CD8-positive, alpha-beta T cell (primary cell): ENCODE measurements at places on chromosomes 7 and 10.

DNA sequence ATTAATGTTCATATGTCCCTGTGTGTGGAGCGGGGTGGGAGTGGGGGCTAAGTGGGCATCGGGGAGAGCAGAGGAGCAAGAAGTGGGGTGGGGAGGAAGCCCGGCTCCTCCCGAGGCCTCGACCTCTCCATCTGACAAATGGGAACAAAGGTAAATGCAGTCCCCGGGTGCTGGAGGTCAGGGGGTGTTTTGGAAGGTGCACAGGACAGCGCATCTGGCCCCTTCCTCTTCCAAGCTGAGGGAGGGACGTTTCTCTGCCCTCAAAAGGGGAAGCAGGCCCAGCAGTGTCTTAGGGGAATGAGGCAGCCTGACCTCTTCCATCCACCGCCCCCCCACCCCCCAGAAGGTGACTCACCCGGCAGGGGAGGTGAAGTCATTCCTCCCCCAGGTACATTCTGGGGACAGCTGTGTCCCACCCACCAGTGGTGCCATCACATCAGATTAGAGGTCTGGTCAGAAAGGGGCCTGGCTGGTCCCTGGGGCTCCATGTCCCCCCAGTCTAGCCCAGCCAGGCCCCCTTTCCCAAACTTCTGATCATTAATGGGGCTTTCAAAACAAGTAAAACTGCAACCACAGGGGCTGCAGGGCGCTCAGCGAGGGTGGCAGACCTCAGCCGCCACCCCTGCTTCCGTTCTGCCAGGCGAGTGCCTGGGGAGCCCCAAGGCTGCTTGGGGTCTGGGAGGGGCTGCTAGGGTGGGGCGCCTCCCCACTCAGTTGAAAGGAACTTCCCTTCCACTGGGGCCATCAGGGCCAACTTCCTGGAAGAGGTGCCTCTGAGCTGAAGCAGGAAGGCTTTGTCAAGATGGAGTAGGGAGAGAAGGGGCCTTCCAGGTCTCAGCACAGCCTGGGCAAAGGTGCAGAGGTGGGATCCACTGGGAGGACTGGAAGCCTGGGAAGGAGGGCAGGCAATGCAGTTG is 10.8 kb downstream of the LFNG start:
- DNase-seq: peak; percentile 77

DNA sequence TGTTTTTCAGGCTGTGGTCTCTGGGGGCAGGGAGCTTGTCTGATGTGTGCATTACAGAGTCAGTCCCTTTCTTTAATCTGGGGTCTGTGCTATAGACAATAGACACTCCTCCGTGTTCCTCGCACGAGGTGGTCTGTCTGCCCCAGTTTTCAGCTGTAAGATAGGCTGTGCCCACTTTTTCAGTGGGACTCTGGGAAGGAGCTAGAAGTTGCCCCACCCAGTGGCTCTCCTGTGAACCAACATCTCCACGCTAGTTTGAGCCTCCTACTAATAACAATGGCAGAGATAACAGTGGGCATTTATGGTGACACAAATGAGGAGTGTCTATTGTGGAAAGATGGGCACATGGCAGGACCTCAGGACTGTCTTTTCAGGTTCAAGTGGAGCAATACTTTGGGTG is 44.0 kb downstream of the ADRB1 start:
- DNase-seq: no peak

GRCh38 chr10:29950391-29950790 is 109.0 kb downstream of the JCAD start:
- DNase-seq: no peak

DNA sequence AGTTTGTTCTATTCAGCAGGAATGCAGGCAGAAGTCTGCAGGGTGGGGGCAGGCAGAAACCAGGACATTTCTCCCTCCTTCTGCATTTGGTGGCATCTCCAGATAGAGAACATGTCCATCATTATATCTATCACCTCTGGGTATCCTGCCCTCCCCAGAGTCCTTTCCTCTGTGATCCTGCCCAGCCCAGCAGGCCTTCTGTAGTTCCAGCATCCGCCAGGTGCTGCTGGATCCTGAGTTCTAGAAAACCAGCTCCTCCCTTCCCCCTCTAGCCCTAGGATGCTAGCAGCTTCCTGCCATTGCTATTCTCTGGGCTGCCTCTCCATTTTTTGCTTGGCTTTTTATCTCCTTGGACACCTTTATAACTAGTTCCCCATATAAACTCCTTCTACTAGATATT is 180.3 kb downstream of the KCNMA1 start:
- DNase-seq: no peak

- peak; percentile 24 for DNase-seq
These were observed 97.3 kb downstream of the CLEC2L start for GRCh38 chr7:139620676-139621344.

DNA sequence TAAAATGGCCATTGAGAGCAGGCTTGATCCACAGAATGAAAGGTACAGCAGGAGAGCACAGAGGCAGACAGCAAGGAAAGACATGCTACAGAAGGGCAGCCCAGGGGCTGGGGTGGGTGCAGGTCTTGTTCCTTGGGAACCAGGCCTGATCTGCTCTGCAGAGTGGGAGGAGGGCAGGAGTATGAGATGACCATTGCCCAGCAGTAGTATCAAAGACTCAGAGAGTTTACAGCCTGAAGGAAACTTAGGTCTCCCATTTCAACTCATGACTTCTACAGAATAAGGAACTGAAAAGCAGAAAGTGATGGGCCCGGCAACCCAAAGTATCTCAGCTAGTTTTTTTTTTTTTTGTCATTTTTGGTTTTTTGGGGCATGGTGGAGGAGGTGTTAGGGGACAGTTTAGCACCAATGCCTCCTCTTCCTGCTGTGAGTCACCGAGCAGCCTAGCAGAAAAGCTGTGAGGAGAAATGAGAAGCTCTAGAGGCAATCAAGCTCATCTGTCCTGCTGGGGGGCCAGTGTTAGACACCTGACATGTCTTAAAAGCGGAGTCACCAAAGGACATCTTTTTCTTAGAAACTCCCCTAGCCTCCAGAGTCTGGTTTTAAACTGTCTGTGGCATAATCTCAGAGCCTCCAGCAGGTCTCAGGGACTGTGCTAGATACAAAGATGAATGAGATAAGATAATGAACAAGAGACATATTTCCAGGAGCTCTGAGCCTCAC is 34.3 kb upstream of the HERPUD2 start:
- peak; percentile 51 for DNase-seq

GRCh38 chr10:132992433-132993215 is 50.3 kb upstream of the CFAP46 start:
- no peak for DNase-seq

DNA sequence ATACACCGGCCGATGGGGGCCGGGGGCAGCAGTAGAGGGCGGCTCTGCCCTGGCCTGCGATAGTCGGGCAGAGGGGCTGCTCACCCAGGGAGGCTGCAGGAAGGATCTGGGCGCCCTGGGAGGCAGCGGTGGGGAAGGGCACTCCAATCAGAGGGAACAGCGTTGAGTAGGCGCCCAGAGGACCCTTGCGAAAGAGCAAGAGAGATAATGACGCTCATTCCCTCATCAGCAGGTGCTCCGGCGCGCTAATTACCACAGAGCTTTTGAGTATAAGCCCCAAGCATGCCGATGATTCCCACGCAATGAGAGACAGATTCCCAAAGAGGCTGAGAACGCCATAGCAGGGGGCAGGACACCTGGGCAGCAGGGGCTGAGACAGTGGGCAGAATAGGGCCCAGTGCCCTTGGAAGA is 215.3 kb downstream of the MAD1L1 start:
- DNase-seq: no peak

- DNase-seq: no peak
These were observed 29.7 kb downstream of the UNC5B start for GRCh38 chr10:71241830-71242621.

DNA sequence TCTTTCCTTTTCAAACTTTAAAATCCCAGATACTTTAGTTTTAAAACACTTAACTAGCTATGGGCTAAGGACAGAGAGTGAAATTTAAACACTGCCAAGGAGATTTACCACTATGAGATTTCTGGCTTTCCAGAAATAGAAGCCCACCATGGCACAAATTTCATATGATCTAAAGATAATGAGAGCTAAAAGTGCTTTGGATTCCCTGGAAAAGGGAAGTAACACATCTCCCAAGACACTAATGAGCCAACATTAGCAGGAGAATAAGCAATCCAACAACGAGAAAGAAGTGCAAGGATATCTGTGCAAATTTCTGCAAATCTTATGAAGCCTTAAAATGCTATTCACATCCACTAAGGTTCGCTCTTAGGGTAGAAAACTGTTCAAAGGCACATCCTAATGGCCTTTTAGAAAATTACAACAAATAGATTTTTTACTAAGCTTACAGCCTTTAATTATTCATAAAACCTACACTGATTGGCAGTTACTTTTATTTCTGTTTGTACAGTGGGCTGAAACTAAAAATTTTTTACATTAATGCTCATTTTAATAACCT is 100.3 kb downstream of the RAPGEF5 start:
- no peak for DNase-seq

DNA sequence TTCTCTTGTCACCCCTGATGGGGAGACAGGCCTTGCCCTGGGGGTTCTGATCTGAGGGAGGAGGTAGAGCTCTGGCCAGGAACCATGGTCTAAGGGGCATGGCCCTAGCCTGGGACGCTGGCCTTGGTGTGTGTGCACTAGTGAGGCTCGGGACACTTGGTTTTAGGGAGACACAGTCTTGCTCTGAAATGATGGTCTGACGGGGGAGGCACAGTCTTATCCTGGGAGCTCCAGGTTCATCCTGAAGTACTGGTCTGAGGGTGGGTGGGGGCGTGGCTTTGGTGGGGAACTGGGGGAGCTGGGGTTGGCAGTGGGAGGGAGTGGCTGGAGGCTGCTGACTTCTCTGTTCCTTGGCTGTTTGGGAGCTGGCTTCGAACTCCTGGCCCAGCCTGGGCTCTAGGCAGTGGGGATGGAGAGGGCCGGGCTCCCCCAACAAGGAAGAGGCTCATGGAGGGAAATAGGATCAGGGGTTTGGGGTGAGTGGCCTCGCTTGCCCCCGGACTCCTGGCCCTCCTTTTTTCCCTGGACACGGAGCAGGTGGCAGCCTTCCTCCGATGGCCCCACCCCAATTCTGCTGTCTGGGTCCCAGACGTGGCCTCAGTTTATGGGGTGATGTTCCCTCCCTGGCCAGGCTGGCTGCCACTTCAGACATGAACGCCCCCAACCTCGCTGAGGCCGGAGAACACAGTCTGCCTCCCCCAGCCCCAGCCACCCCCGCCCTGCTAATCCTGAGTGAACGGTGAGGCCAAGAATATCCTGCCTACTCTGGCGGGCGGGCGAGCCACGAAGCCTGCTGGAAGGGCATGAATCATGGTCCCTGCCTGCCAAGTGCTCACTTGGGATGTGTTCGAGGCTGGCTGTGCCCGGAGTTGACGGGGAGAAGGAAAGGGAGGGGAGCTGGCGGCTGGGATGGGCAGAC is 43.5 kb downstream of the TMEM270 start:
- no peak for DNase-seq

DNA sequence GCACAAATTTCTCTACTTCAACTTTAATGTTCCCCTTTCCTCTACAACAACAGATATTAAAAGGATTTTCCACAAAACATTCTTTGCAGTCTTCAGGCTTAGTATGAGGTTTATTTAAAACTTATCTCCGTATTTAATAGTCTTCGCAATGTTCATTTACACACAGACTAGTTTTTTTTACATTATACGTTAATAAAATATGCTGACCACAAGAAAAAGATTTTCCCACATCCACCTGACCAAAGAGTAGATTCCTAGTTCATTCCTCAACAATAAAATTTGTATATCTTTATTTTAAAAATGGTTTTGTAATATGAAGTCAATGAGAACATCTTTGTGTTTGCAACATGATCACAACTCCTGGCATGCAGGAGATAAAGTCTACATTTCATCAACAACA is 42.4 kb downstream of the POT1 start:
- no peak for DNase-seq

- DNase-seq: no peak
These were observed 18.3 kb upstream of the ITGB1 start for GRCh38 chr10:32976338-32976737.

DNA sequence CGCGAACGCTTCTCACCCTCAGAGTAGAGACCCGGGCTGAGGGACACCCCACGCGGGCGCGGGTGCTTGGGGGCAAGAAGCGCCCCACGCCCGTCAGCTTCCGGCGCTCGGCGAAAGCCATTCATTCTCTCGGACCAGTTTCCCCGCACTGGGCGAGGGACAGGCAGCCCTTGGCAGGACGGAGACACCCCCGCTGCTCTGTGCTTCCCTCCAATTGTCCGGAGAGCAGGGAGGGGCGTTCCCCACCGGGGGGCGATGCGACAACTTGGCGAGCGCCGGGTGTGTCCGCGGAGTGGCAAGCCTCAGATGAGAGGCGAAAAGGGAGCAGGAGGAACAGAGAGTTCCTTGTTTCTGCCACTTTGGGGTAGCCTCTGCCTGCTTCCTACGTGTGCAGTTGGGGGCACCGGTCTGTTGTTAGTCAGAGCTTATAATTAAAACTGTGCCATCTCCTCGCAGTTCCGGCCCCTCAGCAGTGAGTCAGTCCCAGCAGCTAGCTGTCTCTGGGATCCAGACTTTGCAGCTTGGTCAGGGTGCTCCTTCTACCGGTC is 1.7 kb downstream of the GPR158 start:
- no peak for DNase-seq

DNA sequence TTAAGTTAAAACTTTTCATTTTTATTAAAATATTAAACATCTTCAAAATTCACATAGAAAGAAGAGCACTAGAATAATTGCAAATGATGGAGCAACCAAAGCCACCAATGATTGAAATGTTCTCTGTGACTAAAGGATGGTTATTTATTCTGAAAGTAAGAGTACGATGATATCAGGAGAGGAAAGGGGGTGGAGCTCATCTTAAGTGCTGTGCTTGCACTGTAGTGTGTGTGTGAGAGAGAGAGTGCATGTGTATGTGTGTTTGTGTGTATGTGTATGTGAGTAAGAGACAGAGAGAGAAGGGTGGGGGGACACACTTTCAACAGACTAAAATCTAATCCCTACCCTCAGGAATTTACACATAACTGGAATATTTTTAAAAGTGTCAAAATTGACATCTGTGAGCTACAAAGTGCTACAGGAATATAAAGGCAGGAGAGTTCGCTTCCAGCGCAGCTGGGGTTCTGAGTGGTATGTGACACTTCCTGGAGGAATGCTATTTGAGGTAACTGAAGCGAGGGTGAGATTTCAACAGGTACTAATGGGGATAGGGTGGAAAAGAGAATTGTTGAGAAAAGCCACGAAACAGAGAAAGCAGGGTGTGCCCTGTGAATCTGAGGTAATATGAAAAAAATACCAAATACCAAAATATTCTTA is 57.2 kb upstream of the SMNDC1 start:
- no peak for DNase-seq

DNA sequence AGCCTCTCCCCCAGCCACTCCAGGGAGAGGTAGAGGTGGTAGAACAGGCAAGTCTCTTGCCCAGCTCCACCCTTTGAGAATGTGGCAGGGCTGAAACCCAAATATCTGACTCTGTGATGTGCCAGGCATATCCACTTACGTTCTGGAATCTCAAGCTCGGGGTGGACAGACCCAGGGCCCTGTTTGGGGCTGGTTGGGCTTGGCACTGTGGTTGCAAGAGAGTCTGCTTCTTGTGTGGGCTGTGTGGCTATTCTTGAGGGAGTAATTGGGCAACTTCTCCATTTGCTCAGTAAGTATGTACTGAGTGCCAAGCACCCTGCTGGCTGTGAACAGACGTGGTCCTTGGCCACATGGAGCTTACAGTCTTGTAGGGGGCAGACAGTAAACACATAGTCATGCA is 4.7 kb downstream of the UBTD1 start:
- no peak for DNase-seq

- no peak for DNase-seq
These were observed 105.1 kb upstream of the ANK3 start for GRCh38 chr10:60494774-60495173.
